ENCODE measurements at places on chromosomes 12 and 14.
A peak's percentile ranks its signal among the peaks of the same experiment; 100 is the strongest.

GRCh38 chr14:68476212-68477109 is 316.4 kb downstream of the ZFP36L1 start:
- DNase-seq = no peak

GRCh38 chr14:90451961-90452360 is 55.1 kb downstream of the CALM1 start:
- DNase-seq = no peak

- no peak for DNase-seq
Measured at GRCh38 chr12:130457215-130457614, 119.5 kb downstream of the PIWIL1 start.

DNA sequence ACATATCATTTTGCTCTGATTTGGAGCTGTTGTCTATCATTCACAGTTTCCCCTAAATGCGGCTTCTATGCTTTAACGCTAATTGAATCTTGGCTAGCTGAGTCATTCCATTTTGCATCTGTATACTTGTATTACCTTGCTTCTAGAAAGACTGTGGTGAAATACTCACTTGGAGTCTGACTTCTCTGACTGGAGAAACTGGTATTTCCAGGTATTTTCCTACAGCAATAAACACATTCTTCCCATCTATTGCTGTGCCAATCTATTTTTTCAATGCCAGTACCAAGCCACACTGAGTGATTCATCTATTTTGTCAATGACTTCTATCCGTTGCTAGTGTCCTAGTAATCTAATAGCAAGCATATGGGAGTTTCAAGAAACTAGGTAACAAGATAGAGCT is 76.0 kb upstream of the ST8SIA1 start:
- peak; percentile 19 for DNase-seq

GRCh38 chr12:118500299-118500698 is 123.9 kb downstream of the SUDS3 start:
- no peak for DNase-seq

GRCh38 chr14:76876076-76876475 is 49.9 kb downstream of the LRRC74A start:
- peak; percentile 82 for DNase-seq

- DNase-seq = no peak
Measured at GRCh38 chr14:94115058-94115591, 4.6 kb downstream of the IFI27 start.

GRCh38 chr12:111448266-111448830 is 42.6 kb downstream of the SH2B3 start:
- DNase-seq = peak; percentile 54

DNA sequence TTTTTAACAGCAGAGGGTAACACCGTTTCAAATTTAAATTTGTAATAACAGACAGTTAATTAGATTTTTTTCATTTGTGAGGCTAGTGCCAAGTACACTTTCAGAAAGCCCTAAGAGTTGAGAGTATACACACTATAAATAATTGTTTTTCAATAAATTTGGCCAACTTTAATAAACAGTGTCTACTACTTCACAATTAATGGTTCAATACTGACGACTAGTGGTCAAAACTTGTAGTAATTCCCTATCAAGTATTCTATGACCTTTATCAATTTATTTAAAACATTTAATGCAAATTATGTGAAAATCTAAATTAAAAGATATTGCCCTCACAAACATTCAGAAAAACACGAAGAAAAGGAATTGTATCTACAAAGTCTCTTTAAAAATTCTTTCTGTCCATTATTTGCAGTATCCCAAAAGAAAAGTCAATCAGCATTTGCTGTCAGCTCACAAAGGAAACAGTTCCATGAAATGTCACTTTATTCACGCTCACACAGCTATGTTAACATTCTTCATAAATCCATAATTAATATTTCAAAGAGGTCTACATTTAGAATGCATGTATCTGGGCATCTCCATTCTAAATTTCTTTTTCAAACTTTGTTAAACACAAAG is 91.2 kb downstream of the CEP128 start:
- DNase-seq = no peak

GRCh38 chr12:32062881-32063280 is 43.8 kb upstream of the BICD1 start:
- DNase-seq = no peak

DNA sequence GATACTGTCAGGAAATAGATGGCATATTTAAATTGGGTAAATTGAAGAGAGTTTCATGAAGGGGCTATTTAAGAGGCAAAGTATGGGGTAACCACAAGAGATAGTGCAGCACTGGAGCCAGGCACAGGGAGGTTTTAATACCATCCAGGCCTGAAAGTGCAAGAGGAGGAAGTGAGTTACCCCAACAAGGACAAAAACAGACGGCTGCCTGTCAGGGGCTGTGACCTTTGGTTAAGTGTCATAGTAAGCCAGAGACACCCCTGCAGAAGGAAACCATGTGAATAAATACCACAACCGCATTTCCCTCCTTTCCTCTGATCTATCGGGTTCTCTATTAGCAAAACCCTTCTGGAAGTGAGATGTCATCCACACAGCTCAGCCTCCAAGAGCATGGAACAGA is 122.0 kb upstream of the DHRS4 start:
- DNase-seq = no peak

DNA sequence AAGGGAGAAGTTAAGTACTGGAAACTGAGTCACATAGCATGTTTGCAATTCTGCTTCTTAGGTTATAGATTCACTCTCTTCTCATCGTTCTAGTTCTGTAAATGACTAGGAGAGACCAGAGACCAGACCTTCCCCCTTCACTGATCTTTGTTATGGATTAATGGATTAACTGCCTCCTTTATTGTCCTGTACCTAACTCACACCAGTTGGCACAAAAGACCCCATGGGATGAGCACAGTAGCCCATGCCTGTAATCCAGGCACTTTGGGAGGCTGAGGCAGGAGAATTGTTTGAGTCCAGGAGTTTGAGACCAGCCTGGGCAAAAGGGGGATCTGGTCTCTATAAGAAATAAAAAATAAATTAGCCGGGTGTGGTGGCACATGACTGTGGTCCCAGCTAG is 20.8 kb downstream of the BCAT1 start:
- DNase-seq = no peak

DNA sequence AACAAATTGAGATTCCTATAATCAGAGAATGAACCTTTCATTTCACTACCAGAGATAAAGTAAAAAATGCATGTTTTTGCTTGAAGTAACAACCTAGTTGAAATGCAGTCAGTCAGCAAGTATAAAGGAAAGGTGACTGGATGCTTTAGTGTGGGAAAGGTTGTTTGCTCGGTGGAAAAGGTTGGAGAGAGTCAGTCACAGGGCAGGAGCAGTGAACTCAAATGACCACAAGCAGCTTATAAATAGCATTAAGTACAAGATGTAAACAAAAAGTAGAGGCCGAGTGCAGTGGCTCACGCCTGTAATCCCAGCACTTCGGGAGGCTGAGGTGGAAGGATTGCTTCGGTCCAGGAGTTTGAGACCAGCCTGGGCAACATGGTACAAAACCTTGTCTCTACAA is 98.1 kb upstream of the FGD4 start:
- DNase-seq = no peak

DNA sequence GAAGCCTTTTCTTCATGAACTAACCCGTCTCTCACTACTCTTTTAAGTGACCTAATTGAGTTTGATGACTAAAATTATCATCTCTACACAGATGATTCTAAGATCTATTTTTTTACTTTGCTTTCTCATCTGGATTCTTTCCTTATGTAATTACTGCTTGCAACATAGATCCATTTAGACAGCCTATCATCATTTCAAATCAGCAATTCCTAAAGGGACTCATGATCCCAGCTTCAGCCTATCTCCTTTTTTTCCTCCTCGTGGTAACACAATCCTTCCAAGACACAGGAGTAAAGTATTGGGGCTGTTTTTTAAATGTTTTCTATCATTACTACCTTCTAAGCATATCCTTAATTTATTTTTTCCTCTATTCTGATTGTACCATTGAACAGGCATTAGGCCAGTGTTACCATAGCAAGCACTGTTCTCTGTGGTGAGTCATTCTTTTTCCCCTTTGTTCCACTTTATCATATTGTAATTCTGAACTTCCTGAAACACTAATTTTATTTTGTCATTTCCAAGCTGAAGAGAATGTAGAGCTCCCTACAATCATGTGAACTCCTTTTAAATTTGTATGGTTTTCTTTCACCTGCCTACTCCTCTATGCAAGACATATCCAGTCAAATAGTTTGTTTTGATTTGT is 190.4 kb upstream of the FAR2 start:
- no peak for DNase-seq

GRCh38 chr12:50625029-50625925 is 120.5 kb downstream of the DIP2B start:
- no peak for DNase-seq

DNA sequence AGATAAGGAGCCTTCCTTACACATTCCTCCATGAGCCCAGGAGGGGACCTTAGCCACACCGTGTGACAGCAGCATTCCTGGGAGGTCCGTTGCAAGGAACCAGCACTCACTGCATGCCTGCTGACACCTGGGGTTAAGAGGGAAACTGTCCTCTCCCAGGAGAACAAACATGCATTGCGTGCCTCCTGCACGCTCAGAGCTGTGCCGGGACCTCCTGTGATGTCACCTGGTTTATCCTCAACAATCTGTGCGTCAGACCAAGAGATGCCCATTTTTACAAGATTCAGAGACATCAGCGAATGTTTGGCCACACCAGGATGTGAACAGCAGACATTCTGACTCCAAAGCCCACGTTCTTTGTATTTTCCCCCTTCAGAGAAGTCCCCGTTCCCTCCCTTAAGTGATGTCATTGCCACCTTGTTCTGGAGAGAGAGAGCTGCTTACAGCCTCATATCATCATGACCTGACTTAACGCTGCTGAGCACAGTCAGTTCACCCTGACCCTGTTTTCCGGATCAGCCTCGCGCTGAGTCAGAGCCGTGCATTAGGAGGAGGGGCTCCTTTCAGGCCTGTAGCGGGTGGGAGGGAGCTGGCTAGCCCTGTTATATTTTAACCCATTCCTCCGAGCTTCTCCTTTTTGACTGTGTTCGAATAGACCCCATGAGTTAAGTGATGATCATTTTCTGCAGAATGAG is 36.2 kb downstream of the TMEM120B start:
- peak; percentile 61 for DNase-seq

GRCh38 chr12:23083267-23083666 is 458.3 kb downstream of the ETNK1 start:
- DNase-seq = no peak

- DNase-seq = no peak
Measured at GRCh38 chr12:30977537-30978349, 51.2 kb downstream of the TSPAN11 start.

DNA sequence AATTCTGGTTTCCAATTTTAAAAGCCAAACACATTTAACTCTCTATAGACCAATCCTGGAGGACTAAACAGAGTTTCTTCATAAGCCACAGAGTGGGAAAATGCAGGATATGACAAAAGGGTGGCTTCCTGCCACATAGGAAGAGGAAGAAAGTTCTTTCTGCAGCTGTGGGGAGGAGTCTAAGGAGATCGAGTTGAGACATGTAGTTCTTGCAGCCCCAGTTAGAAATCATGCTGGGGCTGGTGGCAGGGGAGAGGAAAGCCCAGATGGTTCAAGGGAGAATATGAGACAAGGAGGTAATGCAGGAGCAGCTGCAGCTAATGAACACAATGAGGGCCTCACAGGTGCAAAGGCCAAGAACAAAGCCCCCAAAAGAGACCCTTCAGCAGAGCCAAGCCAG is 85.0 kb upstream of the ARID2 start:
- DNase-seq = peak; percentile 63

DNA sequence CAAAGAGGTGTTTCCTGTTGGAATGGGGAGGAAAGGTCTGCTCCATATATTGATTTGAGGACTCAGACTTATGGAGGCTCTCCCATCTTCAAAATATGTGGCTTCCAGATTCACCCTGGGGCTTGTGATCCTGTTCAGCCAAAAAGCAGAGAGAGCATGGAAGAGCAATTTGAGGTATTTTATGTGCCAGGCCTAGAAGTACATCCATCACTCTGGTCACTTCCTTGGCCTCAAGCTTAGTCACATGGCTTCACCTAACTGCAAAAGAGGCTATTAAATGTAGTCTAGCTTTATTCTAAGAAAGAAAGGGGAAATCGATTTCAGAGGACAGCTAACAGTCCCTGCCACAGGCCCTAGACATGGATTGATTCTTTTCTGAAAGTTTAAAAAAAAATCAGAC is 86.2 kb downstream of the C12orf50 start:
- DNase-seq = no peak

DNA sequence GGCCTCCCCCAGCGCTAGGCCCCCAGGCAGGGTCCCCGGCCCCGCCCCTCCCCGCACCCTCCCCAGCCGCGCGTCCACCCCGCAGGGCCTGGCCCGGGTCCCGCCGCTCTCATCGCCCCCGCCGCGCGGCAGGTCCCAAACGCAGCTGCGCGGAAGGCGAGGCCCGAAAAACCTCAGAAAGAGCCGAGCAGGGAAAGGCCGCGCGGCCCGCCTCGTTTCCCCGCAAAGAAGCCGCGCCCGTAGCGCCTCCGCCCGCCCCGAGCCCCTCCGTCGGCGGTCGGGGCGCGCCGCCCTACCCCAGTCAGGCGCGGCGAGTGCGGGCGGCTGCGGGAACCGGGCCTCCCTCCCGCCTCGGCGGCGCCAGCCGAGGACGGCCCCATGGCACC is 324 bp downstream of the POLE start:
- DNase-seq = no peak

DNA sequence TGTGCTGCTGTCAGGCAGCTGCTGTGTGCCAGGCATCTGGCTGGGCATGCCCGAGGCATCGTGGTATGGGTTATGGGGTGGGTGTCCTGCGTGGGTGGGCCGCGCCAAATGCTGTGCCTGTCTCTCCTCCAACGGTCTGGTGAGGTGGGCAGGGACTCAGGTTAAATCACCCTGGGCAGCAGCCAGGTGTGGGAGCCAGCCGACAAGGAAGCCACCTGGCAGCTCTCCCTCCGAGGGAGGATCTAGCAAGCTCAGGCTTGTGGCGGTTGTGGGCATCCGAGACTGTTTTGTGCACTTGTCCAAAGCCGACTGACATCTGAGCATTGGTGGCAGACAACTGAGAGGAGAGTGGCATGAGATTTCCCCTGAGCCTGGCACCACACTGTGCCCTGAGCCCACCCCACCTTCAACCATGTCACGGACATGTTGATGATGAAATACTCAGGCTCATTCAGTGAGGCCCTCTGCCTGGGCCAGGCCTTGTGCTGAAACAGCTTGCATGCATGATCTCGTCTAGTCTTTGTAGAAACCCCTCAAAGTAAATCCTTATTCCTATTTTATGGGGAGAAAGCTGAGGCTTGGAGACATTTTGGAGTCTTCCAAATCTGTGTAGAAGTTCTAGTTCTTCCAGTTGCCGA is 181.8 kb upstream of the MYL2 start:
- no peak for DNase-seq

- DNase-seq = no peak
Measured at GRCh38 chr12:40691913-40692764, at the start of gene CNTN1. CNTN1 (plus strand) TSS chr12:40692439.

- no peak for DNase-seq
Measured at GRCh38 chr12:47188576-47189441, 109.0 kb upstream of the AMIGO2 start.

DNA sequence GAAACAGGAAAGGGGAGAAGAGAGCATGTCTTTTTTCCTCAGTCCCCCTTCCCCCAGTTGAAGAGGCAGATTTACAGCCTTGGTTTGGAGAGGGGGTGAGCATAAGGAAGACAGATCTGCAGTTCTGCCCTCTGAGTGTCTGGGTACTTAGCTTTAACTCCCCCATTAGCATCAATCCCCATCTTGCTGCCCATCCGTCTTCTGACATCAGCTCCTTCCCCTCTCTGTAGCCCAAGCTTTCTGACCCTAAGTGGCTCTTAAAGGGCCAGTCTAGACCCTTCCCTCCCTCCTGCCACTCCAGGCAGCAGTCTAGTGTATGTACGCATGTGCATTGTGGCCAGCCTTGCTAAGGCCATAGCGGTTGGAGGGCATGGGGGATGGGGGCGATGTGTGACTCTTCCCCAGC is 7.3 kb downstream of the GPR84 start:
- DNase-seq = no peak

- DNase-seq = no peak
Measured at GRCh38 chr12:91630083-91630482, 447.5 kb upstream of the DCN start.
